T1000 (cell line): ENCODE measurements at places on chromosomes 7 and 10.
A peak's percentile ranks its signal among the peaks of the same experiment; 100 is the strongest.

GRCh38 chr10:130739016-130739756 is 572.3 kb downstream of the TCERG1L start:
- no peak for DNase-seq

DNA sequence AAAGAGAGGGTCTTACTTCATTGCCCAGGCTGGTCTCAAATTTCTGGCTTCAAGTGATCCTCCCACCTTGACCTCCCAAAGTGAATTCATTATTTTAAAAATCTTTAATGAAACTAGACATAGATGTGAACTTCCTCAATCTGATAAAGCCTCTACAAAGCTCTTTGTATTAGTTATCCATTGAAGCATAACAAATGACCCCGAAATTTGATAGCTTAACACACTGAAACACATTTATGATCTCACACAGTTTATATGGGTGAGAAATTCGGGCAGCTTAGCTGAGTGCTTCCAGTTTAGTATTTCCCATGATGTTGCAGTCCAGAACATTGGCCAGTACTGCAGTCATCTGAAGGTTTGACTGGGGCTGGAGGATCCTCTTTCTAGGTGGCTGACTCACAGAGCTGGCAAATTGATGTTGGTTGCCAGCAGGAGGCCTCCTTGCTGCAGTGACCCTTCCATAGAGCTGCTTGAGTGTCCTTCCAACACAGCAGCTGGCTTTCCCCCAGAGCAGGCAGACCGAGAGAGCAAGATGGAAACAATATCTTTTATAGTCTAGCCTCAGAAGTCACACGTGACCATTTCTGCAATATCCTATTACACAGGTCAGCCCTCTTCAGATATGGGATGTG is 16.6 kb upstream of the WNT8B start:
- DNase-seq, result no peak

DNA sequence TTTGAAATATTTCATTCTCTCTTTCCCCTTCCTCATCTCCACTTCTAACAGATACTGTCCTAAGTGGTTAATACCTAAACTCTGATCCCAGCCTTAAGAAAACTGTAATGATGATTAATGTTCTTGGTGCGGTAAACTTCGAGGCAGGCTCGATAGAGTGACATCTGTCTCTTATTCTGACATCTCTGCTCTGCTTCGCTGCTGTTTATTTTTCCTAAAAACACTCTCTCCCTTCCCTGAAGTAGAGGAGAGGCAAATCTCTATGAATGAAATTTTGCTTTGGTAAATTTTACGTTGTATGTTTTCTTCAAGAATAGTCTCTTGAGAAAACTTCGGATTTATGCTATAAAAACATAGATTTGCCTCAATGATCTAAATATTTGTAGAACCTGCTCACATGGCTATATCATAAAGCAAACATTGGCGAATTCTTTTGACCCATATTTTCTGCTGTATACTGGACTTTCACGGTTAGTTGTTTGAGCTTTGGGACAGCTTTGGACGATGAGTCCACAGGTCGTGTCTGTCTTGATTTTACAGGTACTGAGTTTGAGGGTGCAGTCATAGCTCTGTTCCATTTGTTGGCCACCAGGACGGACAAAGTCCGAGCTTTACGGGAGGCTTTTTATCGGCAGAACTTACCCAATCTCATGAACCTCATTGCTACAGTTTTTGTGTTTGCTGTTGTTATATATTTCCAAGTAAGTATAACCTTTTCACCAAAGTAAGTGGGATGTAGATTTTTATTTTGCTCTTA is 27.1 kb downstream of the SEC61A2 start:
- no peak for DNase-seq

DNA sequence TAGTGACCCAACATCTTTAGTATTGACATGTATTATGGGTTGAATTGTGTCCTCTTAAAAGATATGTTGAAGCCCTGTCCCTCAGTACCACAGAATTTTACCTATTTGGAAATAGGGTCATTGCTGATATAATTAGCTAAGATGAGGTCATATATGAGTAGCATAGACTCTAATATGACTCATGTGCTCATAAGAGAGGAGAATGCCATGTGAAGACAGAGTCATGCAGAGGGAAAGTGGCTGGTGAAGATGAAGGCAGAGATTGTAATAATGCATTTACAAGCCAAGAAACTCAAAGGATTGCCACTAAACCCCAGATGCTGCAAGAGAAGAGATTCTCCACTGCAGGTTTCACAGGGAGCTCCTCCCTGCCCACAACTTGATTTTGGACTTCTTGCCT is 496.4 kb downstream of the KIF20B start:
- peak; percentile 6 for DNase-seq

GRCh38 chr7:17301471-17302456 is 3.3 kb downstream of the AHR start:
- no peak for DNase-seq

- no peak for DNase-seq
These were observed 3.5 kb downstream of the TEX36 start for GRCh38 chr10:125679436-125679835.

GRCh38 chr7:49434846-49435245 is 338.6 kb upstream of the VWC2 start:
- DNase-seq, result no peak

DNA sequence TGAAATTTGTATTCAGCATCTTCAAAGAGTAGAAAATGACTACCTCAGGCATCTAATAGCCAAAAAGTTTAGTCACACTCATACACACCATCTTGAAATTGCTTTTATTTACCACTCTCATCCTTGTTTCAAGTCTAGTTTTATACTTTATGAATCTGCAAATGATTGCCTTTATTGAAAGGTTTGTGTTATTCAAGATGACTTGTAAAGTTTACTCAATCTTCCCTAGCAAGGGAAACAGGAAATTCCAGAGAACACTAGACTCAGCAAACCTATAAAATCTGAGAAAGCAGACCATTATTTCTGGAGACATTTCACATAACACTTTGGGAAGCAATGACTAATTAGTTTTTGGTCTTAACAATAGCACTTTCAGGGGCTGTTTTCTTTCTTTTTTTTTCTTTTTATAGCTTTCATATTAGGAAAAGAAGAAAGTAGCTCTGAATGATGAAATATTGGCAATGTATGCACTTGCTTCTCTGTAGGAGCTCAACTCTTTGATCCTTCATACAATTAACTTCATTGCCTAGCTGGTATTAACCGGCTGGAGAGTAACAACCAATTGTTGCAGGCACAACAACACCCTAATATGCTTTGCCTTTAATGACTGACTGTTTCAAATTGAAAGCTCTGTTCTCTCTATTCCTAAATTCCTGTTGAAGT is 68.9 kb upstream of the HDAC9 start:
- no peak for DNase-seq

- no peak for DNase-seq
These were observed 21.6 kb downstream of the NUB1 start for GRCh38 chr7:151363182-151363581.

DNA sequence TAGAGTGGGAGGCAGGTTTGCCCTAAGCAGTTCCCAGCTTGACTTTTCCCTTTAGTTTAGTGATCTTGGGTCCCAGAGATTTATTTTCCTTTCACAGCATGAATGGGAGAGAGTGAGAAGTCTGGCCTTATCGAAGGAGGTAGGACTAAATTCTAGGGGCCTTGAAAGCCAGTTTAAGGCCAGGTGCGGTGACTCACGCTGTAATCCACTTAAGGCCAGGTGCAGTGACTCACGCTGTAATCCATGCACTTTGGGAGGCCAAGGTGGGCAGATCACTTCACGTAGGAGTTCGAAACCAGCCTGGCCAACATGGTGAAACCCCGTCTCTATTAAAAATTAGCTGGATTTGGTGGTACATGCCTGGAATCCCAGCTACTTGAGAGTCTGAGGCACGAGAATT is 392.2 kb downstream of the ACTR3B start:
- DNase-seq, result no peak

DNA sequence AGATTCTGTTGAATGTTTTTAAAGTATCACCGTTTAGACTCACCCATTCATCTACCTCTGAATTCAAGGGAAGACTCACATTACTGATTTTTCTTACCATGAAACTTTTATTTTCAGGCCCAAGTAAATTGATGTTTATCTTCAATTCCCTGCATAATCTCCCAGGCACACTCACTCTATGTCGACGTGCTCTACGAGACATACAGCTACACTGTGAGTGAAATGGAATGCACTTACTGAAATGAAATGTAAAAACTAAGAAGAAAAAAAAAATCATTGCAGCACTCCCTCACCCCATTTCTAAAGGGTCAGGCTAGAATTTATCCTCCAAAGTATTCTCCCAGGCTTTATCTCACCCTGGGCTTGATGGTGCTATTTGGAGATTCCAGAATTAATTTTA is 987.9 kb downstream of the CCSER2 start:
- DNase-seq, result no peak

DNA sequence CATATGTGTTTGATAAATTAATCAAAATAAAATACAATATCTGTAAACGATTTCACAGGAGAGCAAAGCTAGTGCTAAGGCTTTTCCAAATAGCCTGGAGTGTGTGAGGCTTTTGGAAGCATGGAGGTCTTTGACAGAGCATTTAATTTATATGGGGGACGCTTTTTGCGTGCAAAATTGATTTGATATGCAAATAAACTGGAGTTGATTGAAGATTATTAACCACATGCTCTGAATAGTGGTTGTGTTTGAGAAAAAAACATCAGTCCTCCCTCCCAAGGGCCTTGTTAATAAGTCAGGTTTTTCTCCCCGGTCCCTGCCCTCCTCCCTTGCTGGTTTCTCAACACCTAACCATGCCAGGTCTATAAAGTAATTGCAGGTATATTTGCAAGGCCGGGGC is 85.1 kb upstream of the FGFR2 start:
- no peak for DNase-seq

- no peak for DNase-seq
These were observed 13.6 kb downstream of the CLIP2 start for GRCh38 chr7:74302745-74303221.

DNA sequence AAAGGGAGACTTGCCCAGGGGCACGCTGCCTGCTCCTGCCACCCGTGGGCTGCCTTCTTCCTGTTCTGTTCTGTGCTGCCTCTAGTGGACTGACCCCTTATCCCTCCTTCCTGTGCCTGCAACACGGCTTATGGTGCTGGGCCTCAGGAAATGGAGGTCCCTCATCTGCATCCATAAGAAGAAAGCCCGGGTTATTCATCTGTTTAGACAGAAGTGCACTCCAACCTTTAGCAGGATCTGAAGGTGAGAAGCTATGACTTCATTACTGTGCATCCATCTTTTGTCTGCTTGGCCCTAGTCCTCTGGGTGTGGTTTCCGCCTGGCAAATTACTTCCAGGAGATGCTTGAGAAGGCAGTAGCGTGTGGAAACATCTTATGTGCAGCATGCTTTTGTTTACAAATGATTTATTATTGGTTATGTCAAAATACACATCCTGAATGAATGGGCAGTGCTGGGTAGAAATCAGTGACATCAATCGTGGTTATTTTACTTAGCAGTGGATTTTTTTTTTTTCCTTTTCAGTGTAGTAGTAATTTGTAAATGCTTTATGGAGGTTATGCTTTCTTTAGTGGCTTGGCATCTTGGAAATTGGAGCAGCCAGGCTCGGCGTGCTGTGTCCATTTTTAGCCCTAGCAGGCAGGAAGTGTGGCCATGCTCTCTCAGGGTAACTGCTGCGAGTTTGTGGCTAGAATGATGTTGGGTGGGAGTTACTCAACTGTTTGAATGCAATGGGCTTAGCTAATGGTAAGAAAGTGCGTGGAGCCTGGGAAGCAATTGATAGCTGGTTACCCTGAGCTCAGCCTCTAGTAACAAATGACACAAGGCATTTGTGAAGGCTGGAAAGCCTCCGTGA is 12.7 kb downstream of the PTPRE start:
- no peak for DNase-seq

DNA sequence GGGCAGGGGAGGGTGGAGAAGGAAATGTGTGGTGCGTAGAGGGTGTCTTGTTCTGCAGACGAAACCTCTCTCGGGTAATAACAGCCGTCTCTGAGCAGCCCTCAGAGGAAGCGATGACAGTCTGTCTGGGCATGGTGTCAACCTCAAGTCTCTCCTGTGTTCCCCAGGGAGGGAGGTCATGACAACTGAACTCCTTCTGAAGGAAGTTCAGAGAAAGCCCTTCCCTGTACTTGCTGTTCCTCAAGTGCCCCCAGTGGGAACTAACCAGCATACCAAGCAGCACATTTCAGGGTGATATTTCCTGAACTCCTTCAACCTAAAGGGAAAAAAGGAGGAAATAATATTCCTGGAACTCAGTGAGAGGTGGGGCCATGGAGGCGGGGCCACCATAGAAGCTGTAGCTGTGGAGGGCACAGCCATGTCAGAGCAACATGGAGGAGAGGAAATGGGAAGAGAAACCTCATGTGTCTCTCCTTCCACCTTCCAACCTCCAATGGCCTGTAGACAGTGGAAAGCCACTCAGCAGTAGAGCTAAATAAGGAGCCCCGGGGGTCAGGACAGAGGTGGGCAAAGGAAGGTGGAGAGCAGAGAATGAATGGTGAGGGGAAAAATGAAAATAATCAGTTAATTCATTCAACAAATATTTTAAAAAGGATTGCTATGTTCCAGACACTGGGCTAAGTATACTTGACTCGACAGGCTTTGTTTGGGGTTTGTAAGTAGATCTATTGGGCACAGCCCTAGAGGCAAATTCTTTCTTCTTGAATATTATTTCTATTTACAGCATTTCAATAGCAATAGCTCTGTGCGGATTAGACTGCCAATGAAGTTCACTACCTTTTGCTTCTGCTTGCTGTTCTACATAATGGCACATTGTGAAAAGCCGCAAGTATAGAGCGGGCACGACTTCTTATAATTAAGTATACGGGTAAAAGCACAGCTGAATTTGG is 61.0 kb upstream of the AOAH start:
- DNase-seq, result no peak

DNA sequence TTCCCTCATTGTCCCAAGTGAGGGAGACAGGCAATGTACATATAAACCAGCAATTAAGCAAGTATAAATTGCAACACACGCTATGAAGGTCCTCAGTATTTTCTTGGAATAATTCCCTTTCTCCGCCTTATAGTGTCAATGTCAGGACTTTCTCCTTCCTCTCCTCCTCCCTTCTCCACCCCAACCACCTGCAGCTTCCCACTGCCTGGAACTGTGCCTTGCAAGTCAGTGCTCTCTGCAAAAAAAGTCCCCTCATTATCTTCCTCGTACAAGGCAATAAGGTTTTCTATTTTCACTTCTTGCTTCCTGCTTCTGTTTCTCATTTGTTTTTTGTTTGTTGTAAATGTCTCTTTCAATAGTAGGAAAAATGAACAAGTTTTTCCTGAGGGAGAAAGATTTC is 111.7 kb downstream of the GPR26 start:
- no peak for DNase-seq

GRCh38 chr10:124171561-124171960 is 78.2 kb upstream of the CHST15 start:
- no peak for DNase-seq
